HTR-8/SVneo (cell line): ENCODE measurements at places on chromosomes 2 and 18.

GRCh38 chr2:138502255-138503086 is 901 bp downstream of the SPOPL start:
- DNase-seq: no peak

GRCh38 chr18:22033085-22033484 is 136.3 kb upstream of the GATA6 start:
- DNase-seq: no peak

DNA sequence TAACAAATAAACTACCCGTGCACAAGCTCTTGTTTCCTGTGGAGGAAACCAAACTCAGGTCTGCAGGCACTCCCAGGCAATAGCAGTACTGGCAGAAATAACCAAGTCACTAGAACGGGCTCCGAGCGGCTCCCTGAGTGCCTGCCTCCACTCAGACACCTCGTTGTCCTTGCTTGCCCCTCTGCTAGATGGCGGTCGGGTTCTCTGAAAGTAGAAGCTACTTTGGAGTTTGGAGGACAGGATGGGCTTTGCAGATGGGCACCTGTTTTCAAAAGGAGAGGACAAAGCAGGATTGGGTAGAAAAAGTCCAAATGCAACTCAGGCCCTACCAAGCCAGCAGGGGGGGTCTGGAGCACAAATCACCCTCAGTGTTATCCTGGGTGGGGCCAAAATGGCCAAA is 136.4 kb downstream of the LRRC30 start:
- no peak for DNase-seq

- DNase-seq: no peak
Observed at GRCh38 chr2:134402410-134402809, 148.5 kb downstream of the MGAT5 start.

DNA sequence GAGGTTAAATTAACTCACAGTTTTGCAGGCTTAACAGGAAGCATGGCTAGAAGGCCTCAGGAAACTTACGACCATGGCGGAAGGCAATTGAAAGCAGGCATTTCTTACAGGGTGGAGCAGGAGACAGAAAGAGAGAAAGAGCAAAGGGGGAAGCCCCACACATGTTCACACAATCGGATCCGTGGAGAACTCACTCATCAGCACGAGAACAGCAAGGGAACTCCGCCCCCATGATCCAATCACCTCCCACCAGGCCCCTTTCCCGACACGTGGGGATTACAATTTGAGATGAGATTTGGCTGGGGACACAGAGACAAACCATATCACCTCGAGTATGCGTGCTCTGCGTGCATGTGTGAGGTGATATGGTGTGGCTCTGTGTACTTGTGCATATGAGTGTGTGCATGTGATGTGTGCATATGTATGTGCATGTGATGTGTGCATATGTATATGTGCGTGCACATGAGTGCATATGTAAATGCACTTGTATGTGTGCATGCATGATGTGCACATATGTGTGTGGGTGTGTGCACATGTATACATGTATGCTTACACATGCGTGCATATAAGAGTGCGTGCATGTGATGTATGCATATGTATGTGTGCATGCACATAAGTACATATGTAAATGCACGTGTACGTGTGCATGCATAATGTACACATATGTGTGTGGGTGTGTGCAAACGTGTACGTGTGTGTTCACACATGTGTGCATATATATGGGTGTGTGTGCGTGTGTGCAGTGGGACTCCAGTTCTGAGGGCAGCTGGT is 108.7 kb upstream of the HDAC4 start:
- DNase-seq: no peak

DNA sequence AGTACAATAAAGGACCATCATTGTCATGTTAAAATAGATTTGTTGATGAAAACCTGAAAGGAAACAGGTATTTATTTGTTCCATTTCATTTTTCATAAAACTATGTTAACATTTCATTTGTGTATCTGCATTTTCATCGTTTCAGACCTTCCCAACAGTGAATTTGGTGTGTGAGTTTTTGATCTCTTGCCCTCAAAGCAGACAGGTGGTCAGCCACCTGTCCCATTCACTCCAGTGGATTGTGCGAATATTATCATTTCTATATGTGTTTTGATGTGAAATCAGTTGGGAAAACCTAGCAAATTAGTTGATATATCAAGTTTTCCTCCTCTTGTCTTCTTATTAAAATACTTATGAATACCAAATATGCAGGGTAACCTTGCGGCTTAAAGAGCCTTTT is 25.4 kb upstream of the ATP5MC3 start:
- DNase-seq: no peak

- no peak for DNase-seq
Observed at GRCh38 chr2:31327505-31327904, 87.0 kb downstream of the XDH start.
